Thoracic aorta (tissue), 2 donors: ENCODE measurements at places on chromosomes 2 and 18. TPM values are rescaled to one million over a fixed set of nuclear protein-coding genes. Genes with fewer than 3 reads are reported as not detected.

Gene RPRM
- total RNA-seq = not detected

DNA sequence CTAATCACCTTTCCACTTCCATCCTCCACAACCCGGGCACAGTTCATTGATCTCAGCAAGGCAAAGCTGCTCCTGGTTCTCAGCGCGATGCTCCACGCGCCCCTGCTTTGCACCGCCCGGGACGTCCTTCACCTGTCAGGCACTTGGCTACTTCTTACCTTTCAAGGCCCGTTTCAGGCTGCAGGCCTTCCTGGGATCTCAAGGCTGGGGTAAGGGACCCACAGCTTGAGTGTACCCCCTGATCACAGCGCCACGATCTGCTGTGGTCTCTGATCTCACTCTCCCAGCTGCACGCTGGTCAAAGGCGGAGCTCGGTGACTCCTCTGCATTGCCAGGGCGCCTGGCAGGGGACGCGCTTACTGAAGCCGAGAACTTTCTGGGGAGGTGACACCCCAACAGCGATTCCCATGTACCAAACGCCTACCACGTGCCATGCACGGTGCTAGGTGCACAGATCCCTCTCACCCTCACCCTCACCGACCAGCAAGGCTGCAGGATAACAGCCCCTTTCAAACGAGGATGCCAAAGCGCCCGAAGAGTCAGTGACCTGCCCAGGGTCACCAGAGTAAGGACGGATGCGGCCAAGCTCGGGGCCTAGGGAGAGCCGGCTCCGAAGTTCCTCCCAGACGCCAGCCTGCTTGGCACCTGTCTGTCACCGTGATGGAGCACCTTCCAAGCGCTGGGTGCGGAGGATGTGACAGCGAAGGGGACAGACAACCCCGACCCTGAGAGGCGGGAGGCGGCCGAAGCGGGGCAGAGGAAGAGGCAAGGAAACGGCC is 818 bp downstream of the ITGB1BP1 start:
- no peak for DNase-seq

GRCh38 chr2:122707224-122707824 is 951.9 kb downstream of the TSN start:
- no peak for DNase-seq

Gene SP9
- total RNA-seq = not detected

Gene RFX8
- total RNA-seq = 0.14 TPM

GRCh38 chr2:145286716-145287275 is 766.9 kb upstream of the ZEB2 start:
- no peak for DNase-seq

DNA sequence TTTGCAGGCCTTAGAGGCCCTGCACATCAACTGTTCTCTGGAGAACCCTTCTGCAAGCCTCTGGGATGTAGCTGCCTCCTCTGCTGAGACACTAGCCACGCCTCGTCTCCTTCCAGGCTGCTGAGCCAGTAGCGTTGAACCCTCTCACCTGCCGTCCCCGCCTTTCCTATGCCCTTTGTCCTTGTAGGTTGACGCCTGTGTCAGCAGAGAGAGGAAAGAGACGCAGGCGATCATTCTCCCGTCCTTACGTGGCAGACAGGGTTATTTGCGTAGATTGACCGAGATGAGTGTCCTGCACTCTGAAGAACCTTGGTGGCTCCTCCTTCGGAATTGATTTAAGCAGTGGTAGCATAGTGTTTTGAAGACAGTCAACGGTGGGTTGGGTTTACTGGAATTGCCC is 27.8 kb downstream of the ID2 start:
- DNase-seq = no peak

Gene LYG1
- not detected for total RNA-seq

Gene HRH4
- total RNA-seq = not detected

DNA sequence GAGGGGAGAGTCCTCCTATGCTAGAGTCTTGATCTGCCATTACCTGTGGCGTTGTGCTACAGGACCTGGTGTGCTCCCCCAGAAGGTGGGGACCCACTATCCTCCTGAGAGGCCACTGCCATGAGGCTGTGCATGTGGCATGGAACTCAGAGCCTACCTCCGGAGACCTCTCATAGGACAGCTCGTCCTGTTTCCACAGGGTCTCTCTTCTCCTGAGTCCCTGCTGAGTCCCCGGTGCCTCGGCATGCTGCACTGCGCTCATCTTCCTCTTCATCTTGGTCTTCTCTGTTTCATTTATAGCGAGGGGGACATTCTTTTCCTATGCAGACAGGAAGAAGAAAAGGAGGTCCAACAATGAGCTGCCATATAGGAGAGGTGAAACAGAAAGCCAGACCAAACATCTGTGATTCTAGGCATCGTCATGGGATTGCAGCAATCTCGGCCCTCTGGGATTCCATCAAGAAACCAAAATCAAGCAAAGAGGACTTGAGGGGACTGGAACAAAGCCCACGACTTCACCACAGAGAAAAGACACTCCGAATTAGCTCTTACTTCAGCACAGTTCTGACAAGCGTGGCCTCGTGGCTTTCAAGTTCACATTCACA is 83.7 kb downstream of the KCNF1 start:
- no peak for DNase-seq

- no peak for DNase-seq
Observed at GRCh38 chr2:171531291-171531690, 9.0 kb downstream of the CYBRD1 start.

DNA sequence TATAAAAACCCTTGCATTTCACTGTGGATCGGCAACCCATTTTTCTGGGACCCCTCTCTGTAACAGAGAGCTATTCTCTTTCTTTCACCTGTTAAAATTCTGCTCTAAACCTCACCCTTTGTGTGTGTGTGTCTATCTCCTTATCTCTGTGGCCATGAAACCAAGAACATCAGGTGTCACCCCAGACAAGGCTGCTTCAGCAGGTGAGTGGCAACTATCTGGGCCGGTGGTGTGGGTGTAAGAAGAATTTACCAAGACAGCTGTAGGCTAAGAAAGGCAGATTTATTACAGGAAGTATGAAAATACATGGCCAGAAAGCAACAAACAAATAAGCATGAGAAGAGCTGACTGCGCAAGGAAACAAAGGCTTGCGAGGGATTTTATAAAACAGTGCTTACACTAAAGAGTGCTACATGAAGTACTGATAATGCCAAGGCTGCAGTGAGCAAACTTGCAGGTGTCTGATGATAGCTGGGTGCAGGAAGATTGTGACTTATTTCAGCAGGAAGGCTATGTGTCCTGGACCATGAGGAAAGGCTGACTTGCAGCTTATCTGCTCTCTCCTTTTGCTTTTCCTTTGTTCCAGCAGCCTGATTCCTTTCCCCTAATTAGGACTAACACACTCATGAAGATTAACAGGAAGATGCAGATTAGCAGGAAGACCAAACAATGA is 421.1 kb downstream of the PTH2R start:
- no peak for DNase-seq

Gene PLCL1
- total RNA-seq = 25.6 TPM

- no peak for DNase-seq
Observed at GRCh38 chr2:13585732-13586131, 869.0 kb downstream of the TRIB2 start.

GRCh38 chr18:48419277-48420022 is 10.3 kb upstream of the ZBTB7C start:
- no peak for DNase-seq

GRCh38 chr2:80461505-80462197 is 157.1 kb upstream of the LRRTM1 start:
- no peak for DNase-seq

Gene GPR39
- 2.7 TPM for total RNA-seq

Gene DPP4
- 2.0 TPM for total RNA-seq

Gene IL1F10
- total RNA-seq = not detected

DNA sequence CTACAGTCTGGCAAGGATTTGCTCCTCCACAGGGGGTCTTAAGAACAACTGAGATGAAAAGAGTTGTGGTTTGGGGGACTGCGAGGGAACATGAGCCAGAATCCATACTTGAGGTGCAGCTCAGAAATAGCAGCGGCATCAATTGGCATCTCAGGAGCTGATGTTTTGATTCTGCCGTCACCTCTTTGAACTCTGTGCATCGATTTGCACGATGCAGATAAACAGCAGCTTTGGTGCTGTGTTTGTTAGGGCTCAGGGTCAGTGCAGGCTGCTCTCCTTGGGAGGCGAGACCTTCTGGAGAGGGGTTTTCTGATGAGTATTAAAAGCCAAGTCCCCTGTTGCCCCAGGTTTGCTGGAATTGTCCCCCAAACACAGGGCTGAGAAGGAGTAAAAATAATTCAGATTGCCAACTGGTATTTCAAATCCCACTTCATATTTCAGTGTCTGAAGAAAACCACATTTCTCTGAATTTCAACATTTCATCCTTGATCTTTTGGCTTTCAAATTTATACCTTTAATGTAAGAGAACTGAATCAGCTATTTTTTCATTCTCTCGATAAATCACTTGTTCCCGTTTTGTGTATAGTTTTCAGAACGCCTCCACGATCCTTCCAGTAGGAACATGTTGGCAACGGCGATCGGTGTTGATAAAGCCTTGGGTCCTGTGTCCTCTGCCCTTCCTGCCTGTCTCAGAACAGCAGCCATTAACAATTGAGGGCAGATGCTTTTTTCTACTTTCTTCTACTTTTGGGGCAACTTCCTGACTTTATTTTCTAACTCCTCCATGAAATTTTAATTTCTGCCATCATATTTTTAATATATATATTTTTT is 65.0 kb downstream of the RAB31 start:
- no peak for DNase-seq

DNA sequence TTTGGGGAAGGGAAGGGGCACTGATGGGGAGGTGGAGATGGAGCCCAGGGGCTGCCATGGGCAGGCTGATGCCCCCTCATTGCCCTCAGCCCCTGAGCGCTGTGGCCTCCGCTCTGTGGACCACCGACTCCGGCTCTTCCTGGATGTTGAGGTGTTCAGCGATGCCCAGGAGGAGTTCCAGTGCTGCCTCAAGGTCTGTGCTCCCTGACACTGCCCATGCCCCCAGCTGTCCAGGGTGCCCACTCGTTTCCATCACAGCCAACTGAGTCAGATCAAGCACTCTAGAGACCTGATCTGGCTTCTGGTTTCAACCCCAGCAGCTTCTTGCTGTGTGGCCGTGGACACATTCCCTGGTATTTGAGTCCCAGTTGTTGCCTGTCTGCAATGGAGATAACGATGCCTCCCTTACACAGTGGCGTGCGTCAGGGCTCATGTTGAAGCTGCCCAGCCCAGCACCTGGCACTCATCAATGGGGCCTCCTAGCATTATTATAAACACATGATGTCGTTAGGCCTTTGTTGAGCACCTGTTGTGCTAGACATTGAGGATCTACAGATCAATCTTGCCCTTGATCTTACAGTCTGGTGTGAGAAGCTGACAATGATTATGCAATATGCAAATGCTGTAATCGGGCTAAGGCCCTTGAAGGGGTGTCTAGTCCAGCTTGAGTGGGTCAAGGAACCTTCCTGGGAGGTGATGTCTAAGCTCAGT is 14.4 kb downstream of the STK11IP start:
- DNase-seq = no peak

Gene ITGB6
- total RNA-seq = not detected

Gene SH3RF3
- 37.4 TPM for total RNA-seq

Gene MROH2A
- total RNA-seq = not detected

GRCh38 chr2:58865436-58865835 is 624.3 kb upstream of the FANCL start:
- DNase-seq = no peak

Gene TEKT4
- not detected for total RNA-seq

Gene DNAJC5G
- total RNA-seq = not detected

- DNase-seq = no peak
Observed at GRCh38 chr18:7198326-7198725, 32.6 kb upstream of the LRRC30 start.

- no peak for DNase-seq
Observed at GRCh38 chr2:237865623-237866041, 6.2 kb downstream of the RAMP1 start.
